ENCODE measurements at places on chromosomes 7 and 10.

DNA sequence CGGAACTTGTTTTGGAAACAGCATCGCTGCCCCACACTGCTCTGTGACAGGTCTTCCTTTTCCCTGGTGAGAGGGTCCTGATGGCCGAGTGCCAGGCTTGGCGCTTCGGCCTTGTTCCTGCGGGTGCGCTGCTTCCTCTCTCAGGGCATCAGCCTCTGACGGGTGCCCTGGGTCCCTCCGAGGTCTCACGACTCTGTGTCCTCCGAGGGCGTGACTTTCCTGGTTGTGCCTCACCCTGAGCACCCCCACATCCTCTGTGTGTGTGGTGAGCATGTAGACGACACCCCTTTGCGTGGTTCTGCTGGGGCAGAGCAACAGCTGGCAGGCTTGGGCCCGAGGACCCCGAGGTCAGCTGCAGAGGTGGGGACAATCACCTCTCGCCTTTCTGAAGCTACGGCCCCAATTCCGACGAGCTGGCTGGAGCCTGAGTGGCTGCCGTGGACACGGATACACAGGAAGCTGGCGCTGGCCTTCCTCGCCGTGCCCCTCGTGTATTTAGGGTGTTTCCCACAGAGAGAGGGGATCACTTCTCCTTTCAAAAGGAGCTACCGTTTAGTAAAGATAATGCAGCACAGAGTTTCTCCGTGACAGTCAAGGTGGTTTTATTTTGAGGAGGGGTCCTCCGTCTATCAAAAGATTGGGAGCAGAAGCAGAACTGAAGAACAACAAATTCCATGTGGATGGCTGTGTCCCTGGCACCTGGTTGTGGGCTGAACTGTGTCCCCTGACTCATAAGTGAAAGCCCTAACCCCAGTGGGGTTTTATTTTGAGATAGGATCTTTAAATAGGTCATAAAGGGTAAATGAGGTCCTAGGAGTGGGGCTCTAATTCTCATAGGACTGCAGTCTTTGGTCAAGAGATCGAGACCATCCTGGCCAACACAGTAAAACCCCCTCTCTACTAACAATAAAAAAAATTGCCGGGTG, 36.2 kb upstream of the PITRM1 start:
- DNase-seq: no peak

GRCh38 chr10:24556126-24556749, 167.4 kb downstream of the ARHGAP21 start:
- no peak for DNase-seq

DNA sequence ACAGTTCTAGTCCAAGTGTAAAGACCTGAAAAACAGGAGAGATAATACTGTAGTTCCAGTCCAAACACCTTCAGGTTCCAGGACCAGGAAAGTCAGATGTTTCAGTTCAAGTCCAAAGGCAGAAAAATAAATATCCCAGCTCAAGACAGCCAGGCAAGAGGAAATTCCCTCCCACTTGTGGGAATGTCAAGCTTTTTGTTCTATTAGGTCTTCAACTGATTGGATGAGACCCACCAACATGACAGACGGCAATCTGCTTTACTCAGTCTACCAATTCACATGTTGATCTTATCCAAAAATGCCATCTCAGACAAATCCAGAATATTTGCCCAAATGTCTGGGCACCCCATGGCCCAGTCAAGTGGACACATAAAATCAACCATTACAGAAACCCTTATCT, 33.1 kb downstream of the SEMA3D start:
- DNase-seq: no peak

DNA sequence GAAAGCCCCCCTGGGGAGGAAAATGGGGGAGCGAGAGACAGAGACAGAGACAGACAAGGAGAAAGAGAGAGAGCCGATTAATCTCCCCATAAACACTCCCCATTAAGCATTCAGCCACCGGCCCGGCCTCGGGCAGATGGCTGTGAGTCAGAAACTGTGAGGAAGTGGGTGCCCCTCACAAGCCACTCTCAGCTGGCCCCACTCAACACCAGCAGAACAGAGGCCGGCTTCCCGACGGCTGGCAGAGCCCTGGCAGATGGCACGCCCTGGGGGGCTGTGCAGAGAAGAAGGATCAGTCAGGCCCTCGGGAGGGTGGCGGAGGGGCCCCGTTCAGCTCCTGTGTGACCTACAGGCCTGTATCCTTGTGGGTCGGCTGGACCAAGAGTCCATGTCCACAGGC, 41.2 kb downstream of the CAMK2B start:
- no peak for DNase-seq

GRCh38 chr7:39357648-39358047, 208.6 kb upstream of the YAE1 start:
- DNase-seq: no peak

GRCh38 chr7:45884136-45884535, 4.2 kb upstream of the IGFBP1 start:
- no peak for DNase-seq

DNA sequence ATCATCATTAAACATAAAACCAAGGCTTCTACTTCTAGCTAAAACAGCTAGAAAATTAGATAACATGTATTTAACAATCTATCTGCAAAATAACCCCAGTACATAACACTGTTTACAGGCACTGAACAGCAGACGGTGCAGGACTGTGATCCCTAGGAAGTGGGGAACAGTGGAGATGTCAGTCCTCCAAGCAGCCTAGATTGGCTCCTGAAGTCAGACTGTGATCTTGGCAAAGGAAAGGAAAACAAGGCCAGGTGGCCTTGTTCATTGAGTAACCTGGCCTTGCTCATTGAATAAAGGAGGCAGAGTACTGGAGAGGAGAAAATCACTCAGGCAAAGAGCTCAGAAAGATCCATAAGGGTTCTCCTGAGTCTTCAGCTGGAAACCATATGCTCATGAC, 77.7 kb upstream of the DIP2C start:
- DNase-seq: no peak

DNA sequence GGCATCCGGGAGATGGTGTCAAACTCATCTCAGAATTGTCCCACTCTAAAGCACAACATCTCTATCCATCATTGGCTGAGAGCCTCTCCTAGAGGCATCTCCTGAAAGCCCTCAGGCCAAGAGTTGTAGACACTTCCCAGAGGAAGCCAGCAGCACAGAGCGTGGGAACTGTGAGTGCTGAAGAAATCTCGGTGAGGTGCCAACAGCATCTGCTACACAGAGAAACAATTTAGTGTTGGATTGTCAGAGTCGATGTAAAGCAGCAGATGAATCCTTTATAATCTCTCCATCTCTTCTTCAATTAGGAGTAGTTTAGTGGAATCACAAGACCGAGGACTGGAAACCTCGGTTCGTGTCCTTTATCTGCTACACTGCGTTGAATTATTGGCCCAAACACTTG, 172.2 kb downstream of the C7orf25 start:
- no peak for DNase-seq

GRCh38 chr10:5411941-5412276, 448 bp upstream of the NET1 start:
- DNase-seq: no peak

GRCh38 chr10:17138460-17139042, 8.9 kb upstream of the CUBN start:
- no peak for DNase-seq

- no peak for DNase-seq
Observed at GRCh38 chr7:132590162-132590561, 13.9 kb upstream of the PLXNA4 start.

DNA sequence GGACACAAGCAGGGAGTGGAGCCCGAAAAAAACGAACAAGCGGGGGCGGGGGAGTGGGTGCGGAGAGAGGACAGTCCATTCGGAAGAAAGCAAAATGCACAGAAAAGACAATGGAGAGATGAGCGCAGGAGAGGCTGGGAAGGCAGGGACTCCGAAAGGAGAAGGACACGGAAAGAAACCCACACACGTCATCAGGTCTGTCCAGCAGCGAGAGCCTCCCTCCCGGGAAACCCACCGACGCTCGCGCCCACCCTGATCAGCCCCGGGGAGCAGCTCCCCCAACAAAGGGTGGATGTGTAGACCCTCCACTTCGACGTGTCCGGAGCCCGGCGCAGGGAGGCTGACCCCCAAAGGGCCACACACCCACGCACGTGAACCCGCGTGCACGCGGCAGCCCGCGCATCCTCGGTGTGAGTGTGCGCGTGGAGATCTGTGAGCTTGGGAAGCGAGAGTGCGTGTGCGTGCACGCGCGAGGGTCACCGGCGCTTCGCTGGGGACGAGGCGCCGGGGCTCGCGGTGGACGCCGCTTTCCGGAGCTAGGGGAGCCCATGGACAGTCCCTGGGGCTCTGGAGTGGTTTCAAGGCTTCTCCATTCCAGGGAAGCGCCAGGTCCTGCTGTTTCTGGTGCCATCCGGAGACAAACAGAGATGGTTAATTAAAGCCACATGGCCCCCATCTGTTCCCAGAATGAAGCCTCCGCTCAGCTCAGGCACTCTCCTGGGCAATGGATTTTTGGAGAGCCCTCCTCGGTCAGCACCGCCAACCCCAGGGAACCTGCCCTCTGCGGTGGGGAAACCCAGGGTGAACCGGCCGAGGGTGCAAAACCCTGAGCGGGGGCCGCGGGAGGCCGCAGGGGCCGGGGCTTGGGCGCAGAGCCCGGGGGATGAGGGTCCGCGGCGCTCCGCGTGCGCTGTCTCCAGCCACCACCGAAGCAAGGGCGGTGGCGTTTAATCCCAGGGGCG, 916 bp downstream of the LAMB1 start:
- no peak for DNase-seq

DNA sequence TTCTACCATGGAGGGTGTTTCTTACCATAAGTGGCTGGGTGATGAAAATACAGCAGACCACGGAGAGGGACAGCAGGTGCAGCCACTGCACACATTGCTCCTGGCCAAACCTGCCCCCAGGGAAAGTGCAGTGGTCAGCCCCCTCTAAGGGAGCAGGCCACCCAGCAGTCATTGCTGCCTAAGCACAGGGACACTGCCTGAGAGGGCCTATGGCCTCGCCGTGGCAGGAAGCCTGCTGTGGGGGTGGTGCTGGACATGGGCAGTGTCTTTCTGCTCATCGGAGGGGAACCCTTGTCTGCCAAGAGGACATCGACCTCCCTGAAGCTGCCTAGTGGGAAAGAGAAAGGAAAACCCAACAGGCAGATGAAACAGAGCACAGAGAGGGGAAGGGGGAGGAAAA, 118.3 kb downstream of the PKD1L1 start:
- no peak for DNase-seq

Measured in GF-D8 (cell line).